ENCODE measurements at places on chromosomes 3 and 15. TPM values are rescaled to one million over a fixed set of nuclear protein-coding genes. Genes with fewer than 3 reads are reported as not detected.

The ACOX2 gene
- total RNA-seq = not detected

The FGD5 gene
- not detected for total RNA-seq

The FBXO22 gene
- total RNA-seq = 97.3 TPM

DNA sequence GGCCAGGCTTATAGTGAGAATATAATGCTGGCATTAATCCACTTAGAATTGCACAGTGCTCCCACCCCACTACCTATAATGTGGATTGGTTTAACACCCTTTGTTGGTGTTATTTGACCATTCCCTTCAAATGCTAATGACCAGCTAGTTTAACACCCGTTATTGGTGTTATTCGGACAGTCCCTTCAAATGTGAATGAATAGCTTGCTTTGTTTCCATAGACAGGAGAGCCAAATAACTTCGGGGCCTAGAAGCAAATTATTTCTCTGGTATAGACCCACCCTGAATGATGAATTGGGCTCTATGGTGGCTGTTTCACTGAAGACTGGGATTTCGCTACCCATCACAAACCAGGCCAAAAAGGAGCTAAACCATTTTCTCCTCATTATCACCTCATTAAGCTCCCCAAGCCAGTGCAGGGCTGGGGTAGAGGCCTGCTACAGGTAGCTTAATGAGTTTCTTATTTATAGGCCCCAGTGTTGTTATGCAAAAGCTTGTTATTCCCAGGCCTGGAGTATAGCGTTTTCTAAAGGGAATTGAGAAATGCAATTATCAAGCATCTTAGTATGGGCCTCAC, 494.1 kb upstream of the DPH6 start:
- no peak overlapping the region for H3K4me3 ChIP-seq
- H3K36me3 ChIP-seq = no peaks in the 10 kb centered on the region
- no peak for DNase-seq
- no peaks in the 10 kb centered on the region for H3K4me1 ChIP-seq

DNA sequence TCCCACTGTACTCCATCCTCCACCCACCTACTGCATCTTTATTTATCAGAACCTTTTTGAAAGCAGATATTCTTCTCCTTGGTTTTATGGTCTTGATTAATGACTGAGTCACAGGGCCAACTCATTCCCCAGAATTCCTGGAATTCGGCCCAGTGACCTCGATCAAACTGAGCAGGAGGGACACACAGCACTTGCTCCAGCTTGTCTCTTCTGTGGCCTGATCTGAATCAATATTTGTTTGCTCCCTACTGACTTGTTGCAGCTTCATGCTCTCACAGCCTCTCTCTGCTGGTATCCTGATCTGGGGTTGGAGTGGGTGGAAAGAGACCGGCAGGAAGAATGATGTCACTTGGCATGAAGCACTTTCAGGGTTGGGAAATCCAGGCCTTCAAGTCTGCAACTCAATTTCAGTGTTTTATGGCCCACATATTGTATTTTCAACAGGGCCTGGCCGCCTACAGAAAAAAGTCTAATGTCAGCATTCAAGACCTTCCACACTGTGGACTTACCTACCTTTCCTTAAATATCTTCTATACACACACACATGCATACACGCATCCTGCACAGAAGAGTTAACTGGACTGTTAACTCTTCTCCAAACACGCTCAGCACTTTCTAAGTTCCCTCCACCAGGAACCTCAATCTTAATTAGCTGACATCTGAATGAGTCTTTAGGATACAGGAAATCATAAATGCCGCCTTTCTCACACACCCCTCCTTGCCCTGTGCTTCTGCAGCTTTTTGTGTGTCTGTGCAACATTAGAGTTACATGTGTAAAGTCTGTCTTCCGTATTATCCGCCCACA, 4.6 kb downstream of the ANXA2 start:
- H3K27me3 ChIP-seq = peaks cover 2% of the 10 kb centered on the region
- H3K27ac ChIP-seq = no peak overlapping the region
- no peak for DNase-seq
- H3K36me3 ChIP-seq = no peaks in the 10 kb centered on the region

GRCh38 chr3:16905704-16906103, 20.9 kb downstream of the PLCL2 start:
- peaks cover 3% of the 10 kb centered on the region for H3K36me3 ChIP-seq
- H3K27ac ChIP-seq = peak overlapping the region; percentile 73
- no peak for DNase-seq
- H3K4me1 ChIP-seq = peaks cover 83% of the 10 kb centered on the region
- H3K27me3 ChIP-seq = no peaks in the 10 kb centered on the region
- no peak overlapping the region for H3K4me3 ChIP-seq

GRCh38 chr3:42345811-42346210, 64.6 kb downstream of the LYZL4 start:
- H3K36me3 ChIP-seq = no peaks in the 10 kb centered on the region
- peaks cover 15% of the 10 kb centered on the region for H3K4me1 ChIP-seq
